ENCODE measurements at places on chromosomes 3 and 15.

- peak; percentile 86 for DNase-seq
Measured at GRCh38 chr3:171088964-171089754, 62.6 kb upstream of the SLC2A2 start.

- DNase-seq: no peak
Measured at GRCh38 chr3:18825665-18826064, 322.6 kb upstream of the KCNH8 start.

DNA sequence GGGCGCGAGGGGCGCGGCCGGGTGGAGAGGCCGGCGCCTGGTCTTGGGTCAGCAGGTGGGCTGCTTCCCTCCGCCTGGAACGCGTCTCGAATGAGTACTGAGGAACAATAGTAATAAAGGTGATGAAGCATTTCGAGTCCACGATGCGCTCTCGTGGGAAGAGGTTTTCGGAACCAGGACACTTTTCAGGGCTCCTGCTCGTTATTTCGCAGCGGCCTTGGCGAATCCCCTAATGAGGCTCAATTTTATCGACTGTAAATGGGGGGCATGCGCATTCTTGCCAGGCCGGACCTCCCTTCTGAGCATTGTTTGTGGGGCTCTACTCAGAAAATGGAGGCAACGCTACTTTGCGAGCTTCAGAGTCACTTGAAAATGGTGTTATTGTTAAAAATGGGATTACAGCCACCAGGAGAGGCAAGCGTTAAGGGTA is 1.2 kb downstream of the NR2C2 start:
- DNase-seq: peak; percentile 12

GRCh38 chr15:95489103-95489502 is 841.4 kb upstream of the NR2F2 start:
- no peak for DNase-seq

DNA sequence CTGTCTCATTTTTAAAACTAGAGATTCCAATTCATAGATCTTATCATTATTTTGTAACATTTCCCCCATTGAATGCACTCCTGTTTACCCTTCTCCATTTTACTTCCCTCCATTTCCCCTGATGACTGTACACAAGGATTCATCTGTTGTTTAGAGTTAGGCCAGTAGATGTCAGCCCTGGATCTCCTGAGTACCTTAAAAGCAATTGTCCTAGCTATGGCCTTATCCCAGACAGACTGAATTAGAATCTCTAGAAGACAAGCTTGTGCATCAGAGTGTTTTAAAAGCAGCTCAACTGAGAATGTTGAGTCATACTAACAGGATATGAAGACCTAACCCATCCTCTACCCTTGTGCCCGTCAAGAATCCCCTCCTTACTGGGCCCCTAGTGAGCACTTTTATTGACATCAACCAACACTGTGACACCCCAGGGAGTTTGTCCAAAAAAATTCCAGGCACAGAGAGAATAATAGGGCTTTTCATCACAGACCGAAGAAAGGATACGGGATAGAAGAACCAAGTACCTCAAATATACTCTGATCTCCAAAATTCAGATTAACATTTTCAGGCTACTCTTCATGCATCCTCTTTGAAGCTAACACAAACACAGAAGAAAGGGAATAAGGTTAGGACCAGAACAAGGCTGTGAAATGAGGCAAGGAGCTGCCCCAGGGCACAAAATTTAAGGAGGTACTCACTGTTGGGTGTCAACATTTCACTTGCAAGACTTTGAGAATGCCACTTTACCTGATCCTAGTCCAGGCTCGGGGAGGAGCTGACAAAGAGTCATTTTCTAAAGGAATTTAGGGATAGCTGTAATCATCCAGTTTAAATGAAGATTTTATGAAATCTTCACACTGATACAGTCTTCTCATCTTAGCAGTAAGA is 17.1 kb downstream of the ZBED2 start:
- peak; percentile 90 for DNase-seq

DNA sequence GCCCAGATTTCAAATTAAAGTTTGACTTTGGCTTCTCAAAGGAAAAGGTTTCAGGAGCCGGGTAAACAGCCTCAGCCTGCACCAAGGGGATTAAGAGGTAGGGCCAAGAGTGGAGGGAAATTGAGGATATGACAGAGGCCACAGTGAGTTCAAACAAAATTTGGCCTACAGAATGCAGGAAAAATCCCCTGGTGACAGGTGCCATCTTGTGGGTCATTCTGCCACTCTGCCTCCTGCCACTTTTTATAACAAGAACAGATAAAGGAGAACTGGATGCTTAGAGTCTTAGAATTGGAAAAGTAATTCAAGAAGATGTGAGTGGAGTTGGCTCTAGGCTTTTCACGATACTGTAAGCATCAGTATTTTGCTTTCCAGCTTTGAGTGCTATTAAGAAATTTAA is 253.2 kb downstream of the NR2F2 start:
- peak; percentile 8 for DNase-seq

DNA sequence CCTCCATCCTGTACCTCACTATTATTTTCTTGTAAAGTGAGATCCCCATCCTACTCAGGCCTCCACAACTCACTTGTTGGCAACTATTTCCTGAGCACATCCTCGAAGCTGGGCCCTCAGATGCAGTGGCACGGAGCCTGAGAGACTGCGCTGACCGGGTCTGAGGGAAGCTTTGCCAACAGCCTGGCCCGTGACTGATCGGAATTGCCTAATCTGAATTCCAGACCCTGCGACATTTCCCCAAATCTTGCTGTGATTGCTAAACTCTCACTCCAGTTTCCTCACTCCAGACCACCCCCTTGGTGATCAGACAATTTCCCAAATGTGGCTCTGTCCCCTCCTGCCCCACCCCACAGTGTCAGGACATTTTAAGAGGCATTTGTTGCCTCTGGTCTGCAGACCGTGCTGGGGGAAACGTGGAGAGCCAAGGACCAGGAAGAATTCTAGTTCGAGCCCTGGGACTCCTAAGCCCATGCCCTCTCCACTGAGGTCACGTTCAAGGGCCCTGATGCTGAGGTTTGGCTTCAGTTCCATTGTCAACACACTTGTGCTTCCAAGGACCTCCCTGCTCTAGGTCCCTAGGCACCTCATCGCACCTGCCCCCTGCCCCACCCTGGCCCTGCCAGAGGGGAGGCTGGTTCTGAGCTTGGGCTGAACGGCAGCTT is 22.8 kb downstream of the KLHL25 start:
- no peak for DNase-seq

DNA sequence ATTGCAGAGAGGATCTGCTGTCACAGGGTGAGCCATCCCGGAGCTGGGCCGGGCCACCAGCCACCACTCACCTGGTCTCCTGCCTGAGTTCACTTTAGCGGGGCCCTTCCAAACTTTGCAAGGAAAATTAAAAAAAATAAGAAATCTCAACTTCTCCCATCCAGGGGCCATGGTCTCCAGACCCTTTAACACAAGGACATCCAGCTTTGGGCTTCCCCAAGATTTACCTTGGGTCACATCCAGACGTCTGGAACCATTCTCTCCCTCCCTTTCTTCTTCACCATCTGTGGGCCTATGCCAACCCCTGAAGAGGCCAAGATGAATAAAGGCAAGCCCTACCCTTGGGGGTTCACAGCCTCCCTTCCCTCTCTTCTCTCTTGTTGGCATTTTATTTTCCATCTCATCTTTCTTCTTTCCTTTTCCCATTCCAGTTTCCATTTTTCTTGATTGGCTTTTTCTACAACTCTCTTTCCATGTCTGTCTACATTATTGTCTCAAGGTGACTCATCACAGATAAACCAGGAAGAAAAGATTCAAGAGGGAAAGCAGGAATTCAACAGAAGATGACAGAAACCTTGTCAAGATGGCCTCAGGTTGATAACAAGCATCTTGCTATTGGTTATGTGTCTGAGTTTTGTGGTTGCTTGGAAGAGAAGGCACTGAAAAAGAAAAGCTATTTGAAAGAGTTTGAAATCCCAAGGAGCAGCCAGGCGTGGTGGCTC is 49.5 kb downstream of the ITGA11 start:
- DNase-seq: no peak

DNA sequence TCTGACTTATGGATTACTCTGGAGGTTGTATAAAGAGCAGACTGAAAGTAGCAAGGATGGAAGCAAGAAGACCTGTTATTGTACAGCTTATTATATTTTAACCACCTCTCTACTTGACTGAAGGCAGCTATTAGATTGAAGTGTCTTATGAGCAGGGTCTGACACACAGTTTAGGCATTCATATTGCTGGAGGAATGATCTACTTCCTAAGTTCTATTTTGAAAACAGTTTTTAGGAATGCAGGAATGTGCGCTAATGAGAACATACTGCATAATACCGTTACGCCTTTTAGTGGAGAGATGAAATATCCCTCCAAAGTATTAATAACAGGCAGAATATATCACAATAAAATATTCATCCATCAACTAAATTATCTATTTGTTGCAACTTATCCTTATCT is 193.3 kb downstream of the ISL2 start:
- no peak for DNase-seq

DNA sequence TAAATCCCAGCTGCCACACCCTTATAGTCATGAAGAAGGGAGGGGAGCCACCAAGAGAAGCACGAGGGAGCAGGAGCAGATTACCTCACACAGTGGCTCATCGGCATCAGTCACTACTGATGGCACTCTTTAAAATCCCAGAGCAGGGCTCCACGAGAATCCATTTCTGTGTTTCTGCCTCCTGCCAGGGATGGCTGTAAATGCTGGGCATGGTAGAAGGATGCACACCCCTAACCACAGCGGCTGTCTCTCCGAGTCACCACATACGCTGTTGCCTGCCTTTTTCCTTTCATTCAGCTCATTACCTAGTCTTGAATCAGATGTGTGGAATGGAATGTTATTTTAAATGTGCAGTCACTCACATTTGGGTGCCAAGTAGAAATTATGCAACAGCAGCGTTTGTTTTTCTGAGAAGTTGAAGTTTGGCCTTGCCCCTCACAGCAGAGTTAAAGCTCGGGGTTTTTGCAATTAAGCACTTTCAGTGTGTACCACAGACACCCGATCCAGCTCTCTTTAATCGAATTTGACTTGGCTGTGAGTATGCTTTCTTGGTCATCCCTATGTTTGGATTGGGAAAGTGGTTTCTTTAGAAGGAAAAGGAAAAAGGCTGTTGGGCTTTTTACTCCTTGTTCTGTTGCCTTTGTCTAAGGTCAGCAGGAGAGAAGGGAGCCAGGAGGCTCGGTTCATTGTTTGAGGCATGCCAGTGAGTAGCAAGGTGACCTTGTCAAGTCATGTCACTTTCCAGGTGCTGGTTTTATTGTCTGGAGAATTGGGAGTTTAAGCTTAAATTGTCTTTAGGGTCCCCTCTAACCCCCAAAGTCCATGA is 284.2 kb upstream of the TPM1 start:
- DNase-seq: peak; percentile 88

- DNase-seq: peak; percentile 46
Measured at GRCh38 chr15:62752657-62753517, 289.7 kb upstream of the TPM1 start.

GRCh38 chr3:131582438-131582837 is 79.7 kb upstream of the MRPL3 start:
- DNase-seq: no peak

GRCh38 chr3:123632161-123632655 is 47.4 kb upstream of the HACD2 start:
- DNase-seq: no peak

- no peak for DNase-seq
Measured at GRCh38 chr15:62553911-62554563, 389.0 kb upstream of the C2CD4B start.

DNA sequence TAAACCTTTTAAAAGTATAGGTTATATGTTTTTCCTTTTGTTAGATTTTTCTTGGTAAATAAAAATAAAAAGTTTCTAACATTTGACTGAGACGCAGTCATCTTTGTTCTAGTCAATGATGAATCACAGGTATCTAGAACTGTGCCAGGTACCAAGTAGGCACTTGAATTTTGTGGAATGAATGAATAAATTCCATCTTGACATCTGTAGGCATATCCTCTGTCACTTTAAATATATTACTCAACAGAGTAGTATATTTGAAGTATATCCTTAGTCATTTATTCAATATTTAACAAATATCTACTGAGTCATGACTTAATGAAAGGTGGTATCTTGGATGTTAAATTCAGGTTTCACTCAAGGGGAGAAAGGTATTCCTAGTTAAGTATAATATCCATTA is 828.4 kb downstream of the TUSC7 start:
- DNase-seq: peak; percentile 90
